ENCODE measurements at places on chromosomes 7 and 10. TPM values are rescaled to one million over a fixed set of nuclear protein-coding genes. Genes with fewer than 3 reads are reported as not detected.

C10orf143 gene
- total RNA-seq = 2.3 TPM

CAMK1D gene
- 3.4 TPM for total RNA-seq

SFRP4 gene
- total RNA-seq = not detected

GRID1 gene
- total RNA-seq = 0.22 TPM

CALML5 gene
- total RNA-seq = not detected

KEL gene
- total RNA-seq = 7.7 TPM

RAPGEF5 gene
- 5.5 TPM for total RNA-seq

ELMO1 gene
- 8.7 TPM for total RNA-seq

CPA5 gene
- not detected for total RNA-seq

TAS2R16 gene
- not detected for total RNA-seq

KCNMA1 gene
- total RNA-seq = 0.94 TPM

SPDYE2 gene
- not detected for total RNA-seq

EIF4H gene
- total RNA-seq = 343 TPM

TAS2R3 gene
- total RNA-seq = 0.69 TPM

ABCB4 gene
- 0.85 TPM for total RNA-seq

TMEM26 gene
- total RNA-seq = 0.04 TPM

RNF133 gene
- total RNA-seq = not detected

PKD2L1 gene
- total RNA-seq = not detected

ZNF239 gene
- 2.7 TPM for total RNA-seq

HYAL4 gene
- 0.11 TPM for total RNA-seq

GCK gene
- 2.8 TPM for total RNA-seq

TMEM236 gene
- 0.03 TPM for total RNA-seq

CCDC146 gene
- total RNA-seq = 3.5 TPM

MDFIC gene
- total RNA-seq = 14.4 TPM

CADPS2 gene
- 5.9 TPM for total RNA-seq

GPR26 gene
- 0.07 TPM for total RNA-seq

KIAA1217 gene
- total RNA-seq = 3.7 TPM

EPHB6 gene
- 8.8 TPM for total RNA-seq

ANKRD61 gene
- 0.18 TPM for total RNA-seq

Measured in H7 (cell line).